ENCODE measurements at places on chromosomes 6 and 20. TPM values are rescaled to one million over a fixed set of nuclear protein-coding genes. Genes with fewer than 3 reads are reported as not detected.

DNA sequence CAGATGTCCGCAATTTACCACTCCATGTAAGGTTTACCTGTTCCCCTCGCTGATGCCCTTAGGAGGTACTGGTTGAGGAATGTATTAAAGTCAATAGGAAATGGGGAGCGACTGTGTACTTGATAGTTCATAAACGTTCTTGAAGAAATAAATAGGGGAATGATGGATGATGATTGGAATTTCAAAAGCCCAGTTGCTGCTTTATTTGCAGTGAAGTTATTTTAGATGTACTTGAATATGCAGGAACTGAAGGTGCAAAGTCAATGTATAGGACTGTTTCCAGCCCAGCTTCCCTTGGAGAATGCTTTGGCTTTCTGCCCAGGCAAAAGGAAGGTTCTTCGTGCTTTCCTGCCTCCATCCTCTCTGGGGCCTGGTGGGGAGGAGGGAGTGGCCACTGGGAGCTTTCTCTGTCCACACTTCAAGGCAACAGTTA is 19.8 kb downstream of the ADGRF5 start:
- H3K27me3 ChIP-seq, result no peaks in the 10 kb centered on the region
- H3K27ac ChIP-seq, result no peak overlapping the region
- DNase-seq, result no peak
- no peaks in the 10 kb centered on the region for H3K36me3 ChIP-seq
- H3K4me3 ChIP-seq, result no peak overlapping the region

Gene IL17A
- not detected for total RNA-seq

DNA sequence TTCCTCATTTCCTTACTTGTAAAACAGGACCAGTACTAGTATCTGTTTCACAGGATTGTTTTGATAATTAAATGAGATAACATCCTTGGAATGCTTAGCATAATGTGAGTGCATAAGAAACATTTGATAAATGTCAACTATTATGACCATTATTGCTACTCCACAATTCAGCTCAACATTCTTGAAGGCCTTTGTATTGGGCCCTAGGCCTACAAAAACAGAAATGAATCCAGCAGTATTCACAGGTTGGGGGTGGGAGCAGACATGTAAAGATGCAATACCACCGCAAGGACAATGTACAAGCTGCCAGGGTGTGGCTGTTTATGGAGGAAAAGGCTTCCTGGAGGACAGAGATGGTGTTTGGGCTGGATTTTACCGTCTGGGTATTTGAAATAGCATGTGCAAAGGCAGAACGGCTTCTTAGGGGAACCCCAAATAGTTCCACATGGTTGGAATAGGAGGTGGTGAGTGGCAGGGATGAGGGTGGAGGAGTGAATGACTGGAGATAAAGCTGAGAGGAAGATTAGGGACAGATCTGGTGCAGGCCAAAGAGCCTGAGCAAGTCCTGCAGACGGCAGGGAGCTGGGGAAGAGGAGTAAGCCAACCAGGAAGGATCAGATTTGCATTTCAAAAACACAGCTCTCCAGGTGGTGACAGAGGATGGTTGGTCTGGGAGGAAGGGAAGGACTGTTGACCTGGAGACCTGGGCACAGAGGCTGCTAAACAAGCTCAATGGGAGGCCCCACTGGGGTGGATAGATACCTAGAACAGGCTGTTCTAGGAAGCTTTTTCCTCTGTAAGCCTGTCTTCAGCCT is 57.0 kb upstream of the EPB41L1 start:
- H3K4me1 ChIP-seq, result peaks cover 12% of the 10 kb centered on the region
- no peak for DNase-seq
- H3K27ac ChIP-seq, result no peak overlapping the region
- no peak overlapping the region for H3K4me3 ChIP-seq
- H3K27me3 ChIP-seq, result peaks cover 6% of the 10 kb centered on the region

- peaks cover 35% of the 10 kb centered on the region for H3K4me1 ChIP-seq
- H3K27ac ChIP-seq, result peak overlapping the region; percentile 43
- no peak for DNase-seq
- no peaks in the 10 kb centered on the region for H3K27me3 ChIP-seq
- H3K36me3 ChIP-seq, result peaks cover 2% of the 10 kb centered on the region
These were observed 59.1 kb upstream of the RIPOR2 start for GRCh38 chr6:24994812-24995211.

Gene GINS1
- total RNA-seq, result 0.76 TPM

Gene LY6G6C
- not detected for total RNA-seq

DNA sequence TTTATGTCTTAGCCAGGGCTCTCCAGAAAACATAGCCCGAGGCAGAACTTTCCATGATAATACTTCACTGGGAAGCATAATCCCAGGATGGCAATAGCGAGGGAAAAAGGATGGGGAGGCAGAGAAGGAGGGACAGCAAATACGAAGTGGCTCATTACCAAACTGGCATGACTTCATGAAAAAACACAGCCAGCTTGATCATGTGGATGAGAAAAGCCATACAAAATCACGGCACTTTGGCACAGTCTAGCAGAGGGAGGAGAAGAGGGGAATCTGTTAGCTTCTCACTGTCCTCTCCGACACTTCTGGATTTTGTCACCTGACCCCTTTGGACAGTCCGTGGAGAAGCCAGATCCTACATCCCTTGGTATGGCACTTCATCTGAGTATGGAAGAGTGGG is 212.5 kb upstream of the GRIK2 start:
- no peak overlapping the region for H3K4me3 ChIP-seq
- H3K27ac ChIP-seq, result no peak overlapping the region
- H3K4me1 ChIP-seq, result no peaks in the 10 kb centered on the region
- no peak for DNase-seq
- no peaks in the 10 kb centered on the region for H3K36me3 ChIP-seq

- no peaks in the 10 kb centered on the region for H3K4me1 ChIP-seq
- DNase-seq, result no peak
- H3K36me3 ChIP-seq, result no peaks in the 10 kb centered on the region
- no peaks in the 10 kb centered on the region for H3K27me3 ChIP-seq
- no peak overlapping the region for H3K27ac ChIP-seq
These were observed 18.3 kb downstream of the KIF16B start for GRCh38 chr20:16554766-16555543.

Gene TOMM6
- total RNA-seq, result 102 TPM
